COR-L47 (cell line): ENCODE measurements at places on chromosomes 12 and 14.

- DNase-seq: no peak
Measured at GRCh38 chr14:99143793-99144192, 128.2 kb downstream of the BCL11B start.

DNA sequence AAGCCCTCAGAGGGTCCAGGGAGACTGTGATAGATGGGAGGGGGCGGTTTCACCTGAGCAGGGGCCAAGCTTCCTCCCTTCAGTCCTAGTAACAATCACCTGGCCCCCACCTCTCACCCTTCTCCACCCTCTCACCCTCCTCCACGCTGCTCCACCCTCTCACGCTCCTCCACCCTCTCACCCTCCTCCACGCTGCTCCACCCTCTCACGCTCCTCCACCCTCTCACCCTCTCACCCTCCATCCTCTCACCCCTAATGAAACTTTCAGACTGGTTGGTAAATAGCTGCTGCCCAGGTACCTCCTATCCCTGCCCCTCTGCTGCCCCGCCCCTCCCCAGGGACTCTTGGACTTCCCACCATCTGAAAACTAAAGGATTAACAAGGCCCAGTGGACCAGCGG lies 34.2 kb downstream of the NGB start:
- no peak for DNase-seq

- no peak for DNase-seq
Measured at GRCh38 chr12:127785986-127786590, 480.9 kb upstream of the TMEM132C start.

DNA sequence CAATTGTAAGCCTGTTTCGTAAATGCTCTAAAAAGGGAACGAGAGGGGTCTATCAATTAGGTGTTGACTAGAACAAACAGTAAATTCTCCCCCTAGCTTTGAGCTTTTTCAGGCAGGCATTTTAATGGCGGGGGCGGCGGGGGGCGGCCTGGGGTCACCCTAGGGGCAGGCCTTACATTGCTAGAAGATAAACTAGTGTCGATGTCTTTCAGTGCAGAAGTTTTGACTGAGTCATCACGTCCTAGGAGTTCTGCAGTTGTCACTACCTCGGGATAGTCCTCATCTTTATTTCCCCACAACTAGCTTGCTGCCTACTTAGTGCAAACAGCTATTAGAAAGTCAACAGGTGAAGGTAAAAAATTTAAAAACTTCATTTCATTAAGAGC lies 1.6 kb downstream of the ATP6V1D start:
- no peak for DNase-seq

DNA sequence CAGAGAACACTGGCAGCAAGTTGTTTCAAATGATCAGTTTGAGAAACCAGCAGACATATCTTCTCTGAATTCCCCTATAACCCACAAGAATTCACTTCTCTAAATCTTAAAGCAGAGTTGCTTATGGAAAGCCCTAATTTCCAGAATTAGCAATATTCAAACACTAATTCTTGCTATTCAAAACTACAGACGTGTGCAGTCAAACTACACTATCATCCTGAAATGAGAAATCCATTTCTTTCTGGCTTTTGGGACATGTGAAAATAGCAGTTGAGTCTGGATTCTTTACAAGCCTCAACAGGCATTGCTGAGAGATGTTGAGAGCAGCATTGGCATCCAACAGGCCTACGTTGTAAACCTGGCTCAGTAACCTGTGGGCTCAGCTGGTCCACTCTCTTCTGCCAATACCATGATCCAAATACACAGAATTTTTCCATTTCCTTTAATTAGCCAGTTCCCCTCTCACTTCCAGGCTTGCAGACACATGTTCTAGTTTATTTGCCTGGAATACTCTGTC lies 74.6 kb upstream of the TMTC1 start:
- DNase-seq: no peak

DNA sequence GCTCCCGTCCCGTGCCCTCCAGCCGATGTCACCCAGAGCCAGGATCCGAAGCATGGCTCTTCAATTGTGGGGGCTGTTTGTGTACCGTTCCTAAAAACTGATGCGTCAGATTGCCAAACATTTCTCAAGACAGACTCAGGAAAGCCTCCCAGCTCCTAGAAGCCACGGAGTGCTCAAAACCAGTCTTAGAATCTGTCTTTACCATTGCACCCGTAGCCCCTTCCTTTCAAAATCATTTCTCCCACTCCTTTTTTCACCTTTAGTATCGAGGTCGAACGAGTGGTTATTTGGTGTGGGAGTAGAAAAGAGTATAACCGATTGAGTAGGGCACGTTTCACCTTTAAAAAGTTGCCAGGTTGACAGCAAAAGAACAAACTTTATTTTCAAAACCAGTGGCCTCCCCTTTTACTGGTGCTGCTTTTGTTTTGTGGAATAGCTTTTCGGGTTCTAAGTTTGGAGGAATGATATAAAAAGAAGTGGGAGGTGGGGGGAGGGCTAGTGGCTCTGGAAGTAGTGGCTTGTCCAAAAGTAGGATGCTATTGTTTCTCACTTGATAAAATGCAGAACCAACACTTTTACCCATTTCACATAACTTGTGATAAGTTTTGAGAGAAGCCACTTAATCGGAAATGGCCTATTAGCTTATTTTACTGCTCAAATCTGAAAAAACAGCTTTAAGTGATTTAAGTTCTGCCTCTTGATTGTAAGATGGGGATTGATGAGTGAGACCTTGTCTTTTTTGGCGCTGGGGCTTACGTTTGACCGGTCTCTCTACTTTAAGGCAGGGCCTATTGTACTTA lies 803 bp downstream of the STK38L start:
- DNase-seq: no peak

- DNase-seq: no peak
Measured at GRCh38 chr14:103949131-103949790, 6.9 kb upstream of the RD3L start.

- DNase-seq: no peak
Measured at GRCh38 chr12:92133795-92134637, 11.6 kb downstream of the BTG1 start.
